EL (cell line): ENCODE measurements at places on chromosomes 11 and 22.

DNA sequence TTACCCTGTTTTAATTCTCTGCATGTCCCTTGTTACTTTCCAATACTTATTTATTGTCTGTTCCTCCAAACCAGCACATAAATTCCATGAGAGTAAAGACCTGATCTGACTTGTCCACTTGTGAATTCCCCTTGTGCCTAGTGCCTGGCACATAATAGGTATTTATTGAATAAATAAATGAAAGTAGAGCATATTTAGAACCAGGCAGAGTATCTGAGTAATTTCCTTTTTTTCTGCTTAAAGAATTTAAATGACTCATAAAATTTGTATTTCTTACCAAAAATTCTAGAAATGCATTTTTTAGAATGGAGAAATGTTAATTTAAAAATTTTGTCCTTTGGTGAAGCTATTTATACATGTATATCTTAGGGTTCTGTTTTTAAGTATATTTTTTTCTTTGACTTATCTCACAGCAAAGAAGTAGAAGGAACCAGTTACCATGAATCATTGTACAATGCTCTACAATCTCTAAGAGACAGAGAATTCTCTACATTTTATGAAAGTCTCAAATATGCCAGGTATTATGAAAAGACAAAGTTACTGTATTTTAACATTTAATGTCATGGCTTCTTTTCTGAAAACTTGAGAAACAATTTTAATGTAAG lies 96.8 kb downstream of the ATM start:
- peak; percentile 72 for DNase-seq

DNA sequence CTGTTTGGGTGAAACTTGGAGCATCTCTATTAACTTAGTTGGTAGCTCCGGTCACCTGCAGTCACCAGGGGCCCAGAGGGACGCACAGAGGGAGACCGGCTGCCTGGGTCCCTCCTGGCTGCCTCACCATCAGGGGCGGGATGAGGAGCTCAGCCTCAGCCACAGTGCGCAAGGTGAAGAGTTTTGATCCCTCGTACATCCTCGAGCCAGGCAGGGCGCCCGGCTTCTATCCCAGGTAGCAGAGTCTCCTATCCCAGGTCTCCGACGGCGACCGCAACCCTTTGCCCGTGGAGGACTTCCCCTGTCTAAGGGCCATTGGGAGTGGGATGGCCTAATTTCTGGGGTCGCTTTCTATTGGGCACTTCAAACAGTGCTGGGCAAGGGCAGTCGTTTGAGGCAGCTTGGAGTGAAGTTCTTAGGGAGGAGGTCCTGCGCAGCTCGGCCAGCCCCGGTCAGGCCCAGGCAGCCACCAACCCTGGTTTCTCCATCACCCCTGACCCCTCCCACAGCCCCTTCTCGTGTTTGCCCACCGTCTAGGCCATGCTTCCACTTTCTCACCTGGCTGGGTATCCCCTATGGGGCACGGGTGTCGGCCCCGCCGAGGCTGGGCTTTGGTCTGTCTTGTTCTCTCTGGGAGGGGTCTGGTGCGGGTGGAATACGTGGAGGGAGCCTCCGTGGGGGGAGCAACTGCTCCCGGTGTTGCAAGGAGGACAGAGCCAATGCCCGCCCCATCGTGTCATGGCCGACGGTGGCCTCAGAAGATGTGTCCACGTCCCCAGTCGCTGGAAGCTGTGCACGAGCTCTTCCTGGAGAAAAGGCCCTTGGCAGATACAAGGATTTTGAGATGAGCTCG lies 3.6 kb upstream of the MRGPRG start:
- DNase-seq, result no peak

DNA sequence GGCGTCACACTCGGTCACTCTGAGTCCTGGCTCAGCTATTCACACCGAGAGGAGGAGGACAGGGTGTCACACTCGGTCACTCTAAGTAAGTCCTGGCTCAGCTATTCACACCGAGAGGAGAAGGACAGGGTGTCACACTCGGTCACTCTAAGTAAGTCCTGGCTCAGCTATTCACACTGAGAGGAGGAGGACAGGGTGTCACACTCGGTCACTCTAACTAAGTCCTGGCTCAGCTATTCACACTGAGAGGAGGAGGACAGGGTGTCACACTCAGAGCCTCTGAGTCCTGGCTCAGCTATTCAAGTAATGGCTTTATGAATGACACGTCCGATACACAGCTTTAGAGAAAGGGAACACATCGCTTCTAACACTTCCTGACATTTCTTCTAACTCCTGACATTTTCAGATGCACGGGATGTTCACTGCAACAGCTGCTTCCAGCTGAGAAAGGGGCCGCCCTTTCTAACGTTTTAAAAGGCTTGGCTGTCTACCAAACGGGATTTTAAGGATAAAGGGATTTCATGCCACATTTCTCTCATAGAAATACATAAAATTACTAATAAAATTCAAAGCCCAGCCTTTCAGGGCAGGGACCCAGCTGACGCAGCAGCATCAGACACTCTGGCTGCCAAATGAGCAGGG lies 28.1 kb downstream of the DRD4 start:
- DNase-seq, result no peak

DNA sequence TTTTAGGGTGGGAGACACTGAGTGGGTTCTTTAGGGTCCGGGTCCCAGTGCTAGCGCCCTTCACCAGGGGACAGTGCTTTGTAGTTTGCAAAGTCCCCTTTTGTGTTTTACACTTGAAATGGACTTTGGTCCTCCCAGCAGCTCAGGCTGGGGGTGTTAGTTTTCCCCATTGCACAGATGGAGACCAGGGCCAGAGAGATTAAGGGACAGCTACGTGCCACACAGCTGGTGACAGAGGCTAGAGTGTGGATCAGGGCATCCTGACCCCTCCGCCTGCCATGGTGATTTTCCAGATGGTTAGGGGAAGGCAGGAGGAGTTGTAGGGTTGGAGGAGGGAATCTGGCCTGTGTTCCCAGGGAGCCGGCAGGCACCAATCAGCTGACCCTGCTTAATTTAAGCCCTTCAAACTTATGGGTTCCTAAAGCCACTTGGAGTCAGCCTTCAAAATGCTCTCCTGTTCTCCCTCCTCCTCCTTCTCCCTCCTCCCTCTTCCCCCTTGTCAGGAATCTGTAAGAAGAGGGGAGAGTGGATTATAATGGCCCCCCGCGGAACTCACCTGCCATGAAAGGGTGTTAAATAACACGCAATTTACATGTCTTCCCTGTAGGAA lies 22.5 kb upstream of the MPPED1 start:
- no peak for DNase-seq

DNA sequence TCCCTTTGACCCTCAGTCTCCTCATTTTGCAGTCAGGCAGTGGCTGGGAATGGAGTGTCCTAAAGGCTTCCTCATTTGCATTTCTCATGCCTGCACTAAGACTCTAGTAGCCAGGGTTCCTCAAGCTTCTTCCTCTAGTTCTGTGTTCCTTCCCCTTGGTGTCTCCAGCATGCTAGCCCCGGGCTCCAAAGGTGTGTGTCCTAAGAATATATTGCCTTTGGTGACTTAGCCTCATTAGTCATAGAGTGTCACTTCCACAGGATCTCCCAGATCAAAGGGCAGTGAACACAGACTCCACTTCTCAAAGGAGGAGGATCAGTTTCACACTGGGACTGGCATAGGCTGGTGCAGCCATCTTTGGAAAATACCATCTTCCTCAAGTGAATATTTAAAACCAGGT lies 21.4 kb upstream of the ACER3 start:
- DNase-seq, result no peak

DNA sequence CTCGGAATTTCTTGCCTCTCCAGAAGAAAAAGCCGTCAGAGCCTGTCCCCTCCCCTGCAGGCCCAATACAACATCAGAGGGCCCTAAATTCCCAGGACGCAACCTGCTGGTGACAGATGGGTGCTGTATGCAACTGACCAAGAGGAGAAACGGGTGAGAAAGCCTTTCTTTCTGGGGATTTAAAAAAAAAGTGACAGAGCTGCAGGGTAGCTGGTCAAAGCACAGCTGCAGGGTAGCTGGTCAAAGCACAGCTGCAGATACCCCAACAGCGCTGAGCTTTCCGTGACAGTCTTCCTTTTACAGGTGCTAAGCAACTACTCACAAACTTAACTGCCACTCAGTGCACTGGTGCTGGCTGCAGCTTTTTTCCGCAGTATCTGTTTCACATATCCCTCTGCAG lies 17.8 kb downstream of the AP1B1 start:
- DNase-seq, result no peak

DNA sequence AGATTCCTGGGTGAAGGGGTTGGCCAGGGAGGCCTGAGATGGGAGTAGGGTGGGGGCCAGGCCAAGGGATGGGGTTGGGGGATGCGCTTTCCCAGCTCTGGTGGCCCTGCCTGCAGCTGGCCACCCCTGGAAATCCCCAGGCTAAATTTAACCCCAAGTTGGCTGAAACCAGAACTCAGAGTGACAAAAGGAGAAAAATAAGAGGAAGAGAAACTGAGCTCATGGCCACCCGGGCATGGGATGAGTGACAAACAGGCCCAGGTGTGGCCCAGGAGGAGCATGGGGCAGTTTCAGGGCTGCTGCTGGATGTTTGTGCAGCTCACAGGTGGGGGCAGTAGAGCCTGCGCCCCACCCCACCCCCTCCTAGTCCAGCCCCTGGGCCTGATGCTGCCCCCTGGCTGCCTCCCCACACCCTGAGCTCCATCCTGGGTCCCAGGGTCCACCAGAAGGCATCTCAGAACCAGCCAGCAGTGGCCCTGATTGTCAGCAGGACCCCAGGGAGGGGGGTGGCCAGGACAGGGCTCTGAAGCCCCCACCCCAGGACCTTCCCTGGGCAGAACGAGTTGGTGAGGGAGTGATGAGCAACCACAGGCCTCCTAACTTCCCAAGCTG lies 48.0 kb downstream of the IGLL5 start:
- no peak for DNase-seq

GRCh38 chr11:43316451-43316850 lies 4.7 kb downstream of the API5 start:
- peak; percentile 35 for DNase-seq

DNA sequence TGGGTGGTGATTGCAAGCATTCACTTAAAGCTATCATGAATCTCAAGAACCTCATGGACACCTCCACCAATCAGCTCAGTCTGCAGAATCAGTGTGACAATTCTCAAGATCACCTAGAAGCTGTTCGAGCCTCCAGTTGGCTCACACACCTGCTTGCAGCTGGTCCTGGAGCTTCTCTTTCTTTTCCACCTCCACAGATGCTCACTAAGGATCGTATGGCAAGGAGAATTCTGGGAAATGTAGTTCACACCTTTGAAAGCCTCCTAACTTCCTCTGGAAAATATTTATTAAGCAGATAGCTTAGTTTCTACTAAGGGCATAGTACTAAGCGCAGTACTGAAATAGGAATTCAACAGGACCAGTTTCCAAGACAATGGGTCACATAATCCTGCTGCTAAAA lies 26.2 kb downstream of the FSHB start:
- DNase-seq, result no peak

- no peak for DNase-seq
Measured at GRCh38 chr11:126160345-126161022, 51.0 kb downstream of the RPUSD4 start.

- DNase-seq, result no peak
Measured at GRCh38 chr11:119347940-119348605, 1.6 kb upstream of the MFRP start.

DNA sequence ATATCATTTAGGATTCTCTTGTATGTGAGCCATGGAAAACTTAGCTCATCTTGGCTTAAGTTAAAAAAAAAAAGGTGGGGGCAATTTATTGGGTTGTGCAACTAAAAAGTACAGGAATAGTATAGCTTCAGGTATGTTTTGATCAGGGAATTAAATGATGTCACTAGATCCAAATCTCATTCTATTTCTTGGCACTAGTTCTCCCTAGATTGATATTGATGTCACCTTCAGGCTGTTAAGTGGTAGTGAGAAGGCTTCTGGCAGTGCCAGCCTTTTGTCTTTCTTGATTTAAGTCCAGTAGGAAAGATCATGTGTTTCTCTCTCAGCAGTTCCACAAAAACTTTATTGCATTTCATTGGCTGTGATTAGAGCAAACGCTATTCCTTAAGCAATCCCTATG lies 65.0 kb upstream of the ZBED5 start:
- DNase-seq, result no peak

DNA sequence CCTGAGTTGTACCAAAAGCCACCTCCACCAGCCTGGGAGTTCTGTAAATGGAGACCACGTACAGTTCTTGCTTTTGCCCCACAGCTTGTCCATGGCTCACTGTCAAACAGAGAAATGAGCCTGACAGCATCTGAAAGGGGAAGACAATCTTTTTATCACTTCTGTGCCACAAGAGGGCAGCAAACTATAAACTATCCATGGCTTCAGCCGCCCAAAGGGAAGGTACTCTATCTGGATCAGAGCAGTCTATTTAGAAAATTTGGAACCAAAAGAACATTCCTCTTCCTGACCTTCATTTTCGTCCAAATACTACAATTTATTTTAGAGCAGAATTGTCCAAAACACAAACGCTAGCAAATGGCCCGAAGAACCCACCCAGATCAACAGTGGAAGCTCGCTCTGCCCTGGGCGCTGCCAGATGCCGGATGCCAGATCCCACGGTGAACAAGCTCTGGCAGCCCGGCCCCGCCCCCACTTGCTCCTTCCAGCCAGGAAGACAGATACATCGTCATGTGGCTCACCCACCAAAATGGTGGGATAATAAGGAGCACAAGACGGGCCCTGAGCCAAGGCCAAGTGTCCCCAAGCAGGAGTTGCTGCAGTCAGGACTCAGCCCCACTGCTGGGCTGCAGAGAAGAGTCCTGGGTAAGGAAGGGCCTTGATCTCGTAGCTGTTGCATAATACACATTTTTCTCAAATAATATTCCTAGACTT lies 23.9 kb upstream of the SCGB1A1 start:
- DNase-seq, result peak; percentile 85

DNA sequence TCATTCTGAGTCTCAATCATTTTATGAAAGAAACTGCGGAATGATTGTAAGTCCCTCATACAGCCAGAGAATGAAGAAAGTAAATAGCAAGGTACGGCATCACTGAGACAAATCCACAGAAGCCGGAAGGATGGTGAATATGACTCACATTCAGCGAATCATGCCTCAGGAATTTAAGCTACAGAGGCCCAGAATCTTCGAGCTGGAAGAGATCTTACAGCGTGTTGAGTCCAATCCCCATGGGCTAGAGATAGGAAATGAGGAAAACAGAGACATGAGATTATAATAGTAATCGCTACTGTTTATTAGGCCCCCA lies 173.2 kb downstream of the KIF18A start:
- DNase-seq, result peak; percentile 98

DNA sequence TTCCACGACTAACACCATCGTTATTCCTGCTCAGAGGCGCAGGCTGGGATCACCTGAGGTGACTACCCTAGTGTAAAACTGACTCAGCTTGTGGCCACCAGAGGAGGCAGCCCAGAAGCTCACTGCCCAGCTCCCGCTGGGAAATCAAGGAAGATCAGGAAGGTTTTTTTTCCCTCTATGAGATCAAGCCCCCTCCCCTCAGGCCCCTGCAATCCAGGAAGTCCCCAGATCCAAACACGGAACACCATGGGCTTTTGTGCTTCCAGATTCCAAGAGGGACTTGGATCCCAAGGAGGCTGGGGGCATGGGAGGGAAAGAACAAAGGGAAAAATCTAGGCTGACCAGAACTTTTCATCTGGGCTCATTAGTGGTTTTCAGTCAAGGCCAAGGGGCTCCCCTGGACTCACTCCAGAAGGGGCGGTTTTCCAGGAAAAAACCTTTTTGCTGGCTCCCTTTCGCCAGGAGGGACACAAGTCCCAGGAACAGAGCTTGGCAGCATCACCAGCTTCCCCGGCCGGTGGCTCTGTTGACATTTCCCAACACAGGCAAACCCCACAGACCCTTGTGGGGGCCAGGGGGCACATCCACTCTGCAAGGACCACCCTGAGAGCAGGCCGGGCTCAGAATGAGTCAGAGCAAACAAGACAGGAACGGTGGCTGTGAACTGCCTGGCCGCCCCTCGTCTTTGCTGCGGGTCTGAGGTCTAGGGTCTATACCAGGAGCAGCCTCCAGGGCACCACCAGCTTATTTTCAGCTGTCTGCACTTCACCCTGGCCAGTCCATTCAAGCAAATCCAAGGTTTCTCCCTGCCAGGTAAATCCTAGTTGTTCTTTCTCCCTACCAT lies 36.8 kb downstream of the MYH9 start:
- peak; percentile 50 for DNase-seq
